Renal pelvis (tissue), 12 donors: ENCODE measurements at places on chromosomes 7 and 10.

- no peak for DNase-seq
Measured at GRCh38 chr10:129946859-129947258, 17.2 kb downstream of the EBF3 start.

- DNase-seq, result no peak
Measured at GRCh38 chr10:51176976-51177695, 102.8 kb downstream of the PRKG1 start.

DNA sequence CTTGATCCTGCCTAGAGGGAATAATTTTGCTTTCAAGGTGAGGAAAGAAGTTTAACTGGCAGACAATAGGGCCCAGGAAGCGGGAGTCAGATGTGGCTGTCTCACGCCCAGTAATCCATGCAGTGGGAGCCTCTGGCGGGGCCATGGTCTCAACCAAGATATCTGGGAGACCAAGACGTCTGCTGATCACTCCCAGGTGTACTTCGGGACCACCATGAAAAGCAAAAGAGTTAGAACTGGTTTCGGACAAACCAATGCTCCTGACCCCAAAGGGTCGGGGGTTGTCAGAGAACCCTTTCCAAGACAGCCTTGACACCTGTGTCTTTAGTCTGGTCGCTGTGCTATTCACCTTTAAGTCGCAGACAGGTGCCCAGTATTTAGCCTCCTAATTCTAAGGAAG, 256.9 kb upstream of the MBL2 start:
- DNase-seq, result no peak

DNA sequence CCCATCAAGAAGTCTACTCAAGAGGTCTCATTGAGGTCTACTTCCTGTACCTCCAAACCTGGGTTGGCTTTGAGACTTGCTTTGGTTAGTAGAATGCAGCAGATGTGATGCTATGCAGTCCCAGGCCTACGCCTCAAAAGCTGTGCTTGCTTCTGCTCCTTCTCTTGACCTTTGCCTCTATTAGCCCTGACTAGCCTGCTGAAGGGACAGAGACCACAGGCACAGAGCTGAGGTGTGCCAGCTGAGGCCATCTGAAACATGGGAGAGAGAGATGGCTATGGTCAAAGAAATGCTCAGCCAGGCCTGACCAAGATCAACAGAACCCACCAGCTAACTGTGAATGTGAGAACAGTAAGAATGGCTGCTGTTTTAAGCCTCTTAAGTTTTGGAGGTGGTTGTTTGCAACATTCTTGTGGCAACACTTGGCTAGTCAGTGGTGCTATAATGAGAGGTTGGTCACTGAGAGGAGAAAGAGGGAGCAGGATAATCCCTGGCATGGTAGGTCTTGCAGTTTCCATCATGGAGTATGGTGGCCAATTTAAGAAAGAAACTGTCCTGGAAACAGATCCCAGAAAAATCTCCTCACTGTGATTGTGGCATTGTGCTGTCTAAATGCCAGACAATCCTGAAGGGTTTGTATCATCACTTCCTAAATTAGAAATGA, 176.1 kb upstream of the PHYHIPL start:
- no peak for DNase-seq

GRCh38 chr10:69712342-69712741, 82.3 kb downstream of the FAM241B start:
- DNase-seq, result peak; percentile 73

DNA sequence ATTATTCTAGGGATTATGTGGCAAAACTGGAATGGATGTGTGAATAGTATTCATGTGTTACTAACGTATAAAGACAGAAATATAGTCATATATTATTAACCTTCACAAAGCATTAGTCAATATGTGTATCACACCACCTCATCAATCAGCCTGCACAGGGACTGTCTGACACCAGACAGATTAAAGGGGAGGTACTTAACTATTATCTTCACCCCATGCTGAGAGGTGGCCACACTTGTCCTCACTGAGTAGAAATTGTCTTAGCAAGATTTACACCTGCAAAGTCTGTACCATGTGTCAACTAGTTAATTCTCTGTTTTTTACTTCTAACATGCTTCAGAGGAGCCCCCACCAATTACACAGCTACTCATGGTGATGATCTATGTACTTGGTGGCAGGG, 146.3 kb upstream of the LRGUK start:
- DNase-seq, result no peak

GRCh38 chr10:89663144-89663543, 18.1 kb upstream of the PANK1 start:
- no peak for DNase-seq

DNA sequence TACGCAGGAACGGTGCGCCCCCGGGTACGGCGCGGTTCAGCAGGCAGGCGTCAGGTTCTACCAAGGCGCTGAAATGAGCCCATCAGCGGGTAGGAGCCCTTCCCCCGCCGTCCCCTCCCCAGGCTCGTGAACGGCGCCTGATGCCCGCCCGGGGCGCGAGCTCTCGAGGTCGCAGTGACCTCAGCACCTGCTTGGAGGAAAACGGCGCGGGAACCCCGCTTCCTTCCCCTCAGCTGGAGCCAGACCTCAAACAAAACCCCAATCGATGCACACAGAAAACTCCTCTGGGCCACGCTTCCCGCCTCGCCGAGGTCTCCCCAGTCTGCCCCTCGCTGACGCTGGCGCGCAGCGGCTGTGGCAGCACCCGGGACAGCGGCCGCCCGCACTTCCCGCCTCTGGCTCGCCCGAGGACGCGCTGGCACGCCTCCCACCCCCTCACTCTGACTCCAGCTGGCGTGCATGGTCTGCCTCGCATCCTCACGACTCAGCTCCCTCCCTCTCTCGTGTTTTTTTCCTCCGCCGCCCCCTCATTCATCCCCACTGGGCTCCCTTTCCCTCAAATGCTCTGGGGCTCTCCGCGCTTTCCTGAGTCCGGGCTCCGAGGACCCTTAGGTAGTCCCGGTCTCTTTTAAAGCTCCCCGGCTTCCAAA, 514 bp upstream of the GAD2 start:
- peak; percentile 61 for DNase-seq

GRCh38 chr7:42763137-42763551, 148.7 kb downstream of the C7orf25 start:
- no peak for DNase-seq

- no peak for DNase-seq
Measured at GRCh38 chr7:13165854-13166253, 478.4 kb downstream of the ARL4A start.

GRCh38 chr10:126838316-126838715, 66.9 kb upstream of the DOCK1 start:
- DNase-seq, result no peak

GRCh38 chr10:34507217-34507616, 307.9 kb downstream of the PARD3 start:
- no peak for DNase-seq

DNA sequence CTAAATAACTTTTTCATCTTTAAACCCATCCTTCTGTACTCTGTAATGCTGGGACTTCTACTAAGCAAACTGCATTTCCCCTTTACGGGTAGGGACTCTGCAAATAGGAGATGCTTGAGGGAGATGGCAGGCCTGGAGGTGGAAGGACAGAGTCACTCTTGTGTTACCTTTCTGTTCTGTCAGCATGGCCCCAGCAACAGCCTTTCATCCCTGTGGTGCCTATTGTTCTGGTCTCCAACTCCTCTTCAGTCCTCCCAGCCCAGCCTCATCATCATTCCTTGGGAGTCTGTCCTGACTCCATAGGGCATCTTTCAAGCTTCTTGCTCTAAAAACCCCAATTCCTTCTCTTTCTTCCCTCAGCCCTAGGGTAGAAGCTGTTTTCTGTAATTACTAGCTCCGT, 230.0 kb downstream of the SNX13 start:
- DNase-seq, result no peak

DNA sequence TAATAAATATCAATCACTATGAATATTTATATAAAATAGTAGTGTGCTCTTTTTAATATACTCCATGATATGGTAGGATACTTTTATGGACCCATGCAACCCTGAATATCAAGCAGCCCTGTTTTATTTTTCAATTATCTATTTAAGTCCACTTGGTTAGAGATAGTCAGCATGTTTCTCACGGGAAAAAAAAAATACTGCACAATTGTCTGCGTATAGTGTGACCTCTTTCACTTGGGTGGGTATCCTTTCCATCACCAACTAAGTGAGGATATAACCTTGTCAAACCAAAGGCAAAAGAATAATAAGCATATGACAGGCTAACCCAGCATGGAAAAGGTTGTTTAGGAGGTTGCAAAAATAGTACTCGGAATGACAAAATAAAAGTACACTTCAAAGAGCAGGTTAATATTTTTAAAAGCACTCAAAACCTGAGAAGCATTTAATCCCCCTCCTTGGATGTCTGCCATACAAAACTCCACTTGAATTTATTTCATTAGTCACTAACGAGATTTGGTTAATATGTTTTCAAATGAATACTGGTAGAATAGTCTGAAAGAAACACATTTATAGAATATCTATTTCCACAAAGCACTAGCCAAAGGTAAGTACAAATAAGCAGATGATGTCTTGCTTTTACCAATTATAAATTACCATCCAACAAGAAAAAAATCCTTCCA, 76.5 kb downstream of the IMMP2L start:
- DNase-seq, result peak; percentile 3

DNA sequence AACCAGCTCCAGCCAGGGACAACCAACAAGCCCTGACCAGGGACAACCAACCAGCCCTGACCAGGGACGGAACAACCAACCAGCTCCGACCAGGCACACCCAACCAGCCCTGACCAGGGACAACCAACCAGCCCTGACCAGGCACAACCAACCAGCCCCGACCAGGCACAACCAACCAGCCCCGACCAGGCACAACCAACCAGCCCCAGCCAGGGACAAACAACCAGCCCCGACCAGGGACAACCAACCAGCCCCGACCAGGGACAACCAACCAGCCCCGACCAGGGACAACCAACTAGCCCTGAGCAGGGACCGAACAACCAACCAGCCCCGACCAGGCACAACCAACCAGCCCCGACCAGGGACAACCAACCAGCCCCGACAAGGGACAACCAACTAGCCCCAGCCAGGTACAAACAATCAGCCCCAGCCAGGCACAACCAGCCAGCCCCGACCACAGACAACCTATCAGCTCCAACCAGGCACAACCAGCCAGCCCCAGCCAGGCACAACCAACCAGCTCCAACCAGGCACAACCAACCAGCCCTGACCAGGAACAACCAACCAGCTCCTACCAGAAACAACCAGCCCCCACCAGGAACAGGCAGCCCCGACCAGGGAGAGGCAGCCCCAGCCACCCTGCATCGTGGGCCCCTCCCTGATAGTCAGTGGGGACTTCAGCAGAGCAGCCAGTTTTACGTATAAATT, 56.4 kb downstream of the PROSER2 start:
- DNase-seq, result no peak

DNA sequence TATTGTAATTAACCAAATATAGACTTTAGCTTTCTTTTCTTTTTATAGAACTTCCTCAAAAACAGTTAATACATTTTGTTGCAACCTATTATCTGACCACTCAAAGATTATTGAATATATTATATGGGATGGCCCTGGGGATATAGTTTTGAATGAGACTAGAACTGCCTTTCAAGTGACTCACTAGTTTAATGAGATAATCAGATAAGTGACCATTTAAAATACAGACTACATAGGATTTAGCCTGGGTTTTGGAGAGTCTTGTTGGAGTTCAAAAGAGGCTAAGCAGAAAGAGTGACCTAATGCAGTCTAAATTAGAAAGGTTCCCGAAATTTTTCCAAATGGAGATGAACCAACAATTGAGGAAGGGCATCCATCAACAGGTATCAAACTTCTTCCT, 305.2 kb upstream of the ETV1 start:
- DNase-seq, result no peak

- DNase-seq, result peak; percentile 72
Measured at GRCh38 chr7:1040790-1041189, 3.6 kb upstream of the GPR146 start.

GRCh38 chr7:40874756-40875155, 740.0 kb downstream of the SUGCT start:
- no peak for DNase-seq

DNA sequence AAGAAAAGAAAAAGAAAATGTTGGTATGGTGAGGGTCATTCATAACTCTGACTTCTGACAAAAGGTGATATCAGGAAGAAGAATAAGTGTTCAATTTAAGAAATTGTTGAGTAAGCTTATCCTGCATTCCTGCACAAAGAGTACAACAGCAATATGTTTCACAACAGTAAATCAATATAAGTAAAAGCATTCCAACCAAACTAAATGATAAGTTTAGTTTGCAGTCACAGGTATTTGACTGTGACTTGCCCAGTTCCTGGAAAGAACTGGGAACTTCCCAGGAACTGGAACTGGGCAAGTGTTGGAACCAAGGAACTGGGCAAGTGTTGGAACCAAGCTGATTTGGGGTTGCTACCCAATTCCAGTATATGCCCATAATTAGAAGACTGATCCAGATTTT, 35.0 kb downstream of the NEURL1 start:
- no peak for DNase-seq

GRCh38 chr7:81525841-81526240, 244.0 kb downstream of the HGF start:
- no peak for DNase-seq

DNA sequence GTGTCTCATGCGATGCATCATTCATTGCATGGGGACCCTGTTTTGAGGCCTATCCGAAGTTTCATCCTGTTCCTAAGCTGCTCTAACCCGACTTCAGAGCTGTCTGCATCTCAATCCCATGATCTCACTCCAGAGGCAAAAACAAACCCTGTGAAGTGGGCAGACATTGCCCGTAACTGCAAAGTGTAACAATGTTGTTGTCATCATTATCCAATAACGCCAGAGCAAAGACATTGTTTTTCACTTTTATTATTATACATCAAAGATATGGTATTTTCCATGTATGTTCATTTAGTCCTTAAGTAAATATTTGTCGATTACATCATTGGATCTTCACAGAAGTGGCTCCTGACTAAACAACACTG, 246.7 kb downstream of the KLF6 start:
- no peak for DNase-seq

GRCh38 chr10:56095506-56096225, 265.4 kb downstream of the ZWINT start:
- DNase-seq, result no peak

- DNase-seq, result no peak
Measured at GRCh38 chr10:133458710-133459453, 5.1 kb downstream of the SCART1 start.

DNA sequence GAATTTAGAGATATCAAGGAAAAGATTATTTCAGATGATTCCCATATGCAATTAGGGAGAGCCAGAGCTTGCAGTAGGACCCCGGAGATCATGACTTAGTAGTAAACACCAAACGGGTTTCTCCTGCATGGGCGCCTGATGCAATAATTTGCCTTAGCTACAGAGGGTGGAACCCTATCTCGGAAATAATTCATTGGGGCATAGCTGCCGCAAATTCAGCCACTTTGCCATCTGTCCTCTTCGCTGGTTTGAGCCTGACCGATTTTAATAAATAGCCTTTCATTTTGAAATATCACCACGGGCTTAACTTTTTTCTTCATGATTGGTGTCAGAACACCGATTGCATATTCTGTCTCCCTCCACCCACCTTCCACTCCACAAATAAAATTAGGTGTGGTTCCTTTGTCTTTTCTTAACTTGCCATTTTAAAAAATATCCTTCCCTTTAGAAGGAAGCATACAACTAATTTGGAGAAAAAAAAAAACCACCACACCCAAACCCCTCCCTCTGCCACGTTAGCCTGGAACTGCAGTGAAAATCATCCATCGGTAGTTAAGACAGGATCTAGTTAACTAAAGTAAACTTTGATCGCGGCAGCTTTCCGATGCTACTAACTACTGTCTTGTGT, 1.4 kb downstream of the GARS1 start:
- DNase-seq, result peak; percentile 8
